Activated CD8-positive, alpha-beta T cell treated with anti-CD3 and anti-CD28 coated beads, Interleukin-2, amount 10 ng/mL, durations not matched to agents 7 days and 5 days (primary cell): ENCODE measurements at places on chromosomes 6 and 20. TPM values are rescaled to one million over a fixed set of nuclear protein-coding genes. Genes with fewer than 3 reads are reported as not detected.

OXT gene
- total RNA-seq = not detected

TOX2 gene
- total RNA-seq = 0.31 TPM

KHDRBS2 gene
- total RNA-seq = not detected

OTOR gene
- not detected for total RNA-seq

STMN3 gene
- 13.1 TPM for total RNA-seq

KCNK16 gene
- not detected for total RNA-seq

PGBD1 gene
- total RNA-seq = 3.6 TPM

TNFRSF21 gene
- 0.23 TPM for total RNA-seq

XKR7 gene
- not detected for total RNA-seq

KIF6 gene
- total RNA-seq = not detected

TCFL5 gene
- 9.6 TPM for total RNA-seq

OR5V1 gene
- total RNA-seq = not detected

DAAM2 gene
- not detected for total RNA-seq

TRIM10 gene
- not detected for total RNA-seq

ADGB gene
- total RNA-seq = not detected

LY86 gene
- 1.9 TPM for total RNA-seq

ZSCAN23 gene
- total RNA-seq = 0.83 TPM

TXLNB gene
- total RNA-seq = 0.37 TPM

ATP6V1G2 gene
- 2.5 TPM for total RNA-seq

PSMB8 gene
- 397 TPM for total RNA-seq

DUSP15 gene
- not detected for total RNA-seq

SEMG1 gene
- not detected for total RNA-seq

SMLR1 gene
- total RNA-seq = not detected

CD109 gene
- total RNA-seq = 4.4 TPM

TPD52L2 gene
- total RNA-seq = 35.7 TPM

RRBP1 gene
- 66.7 TPM for total RNA-seq

SAMD5 gene
- not detected for total RNA-seq

AGER gene
- 27.8 TPM for total RNA-seq

PPP1R16B gene
- total RNA-seq = 65.1 TPM

ESR1 gene
- 0.47 TPM for total RNA-seq

MYH7B gene
- total RNA-seq = 0.13 TPM

CENPB gene
- 87.1 TPM for total RNA-seq
